T-helper 2 cell treated with Interferon-gamma antibody and Interleukin-4, amounts not matched to agents 100 ng/mL and 5 ng/mL, for 36 hours (primary cell): ENCODE measurements at places on chromosomes 7 and 10. TPM values are rescaled to one million over a fixed set of nuclear protein-coding genes. Genes with fewer than 3 reads are reported as not detected.

The CACNB2 gene
- 0.14 and 0.23 TPM in 2 replicates for total RNA-seq

The DGKB gene
- total RNA-seq = not detected in 2 replicates

The ANXA8 gene
- 5.8 and 6.0 TPM in 2 replicates for total RNA-seq

The ZMYND11 gene
- total RNA-seq = 36.8 and 39.9 TPM in 2 replicates

The ZNF777 gene
- total RNA-seq = 13.8 and 15.0 TPM in 2 replicates

The MOGAT3 gene
- total RNA-seq = not detected in 2 replicates

The UNCX gene
- not detected in 2 replicates for total RNA-seq

The GIMAP7 gene
- 188 and 191 TPM in 2 replicates for total RNA-seq

The MRC1 gene
- not detected in 2 replicates for total RNA-seq

The MARVELD1 gene
- total RNA-seq = 4.1 and 5.4 TPM in 2 replicates

The MPLKIP gene
- 30.2 and 31.5 TPM in 2 replicates for total RNA-seq

The ANXA8L1 gene
- 0.52 and 0.86 TPM in 2 replicates for total RNA-seq

The THSD7A gene
- not detected in 2 replicates for total RNA-seq

The CYP2W1 gene
- total RNA-seq = not detected in 2 replicates

The NPM3 gene
- 36.3 and 40.0 TPM in 2 replicates for total RNA-seq

The MLXIPL gene
- total RNA-seq = not detected in 2 replicates

The NPY4R2 gene
- total RNA-seq = not detected in 2 replicates

The CDK14 gene
- total RNA-seq = 0.09 and 0.18 TPM in 2 replicates

The TRIL gene
- total RNA-seq = not detected in 2 replicates

The NKX6-2 gene
- not detected in 2 replicates for total RNA-seq

The WIPF3 gene
- not detected in 2 replicates for total RNA-seq

The HSPA12A gene
- total RNA-seq = 0.02 and 0.09 TPM in 2 replicates

The IFIT3 gene
- total RNA-seq = 10.4 and 11.1 TPM in 2 replicates

The TMEM140 gene
- total RNA-seq = 13.5 and 14.0 TPM in 2 replicates

The MGAM2 gene
- not detected in 2 replicates for total RNA-seq
